Stimulated activated CD8-positive, alpha-beta memory T cell treated with anti-CD3 and anti-CD28 coated beads, Interleukin-15, amount 100 ng/mL, for 24 hours (primary cell): ENCODE measurements at places on chromosomes 2 and 18.

GRCh38 chr2:46036929-46037328 is 260.3 kb upstream of the EPAS1 start:
- DNase-seq: no peak

DNA sequence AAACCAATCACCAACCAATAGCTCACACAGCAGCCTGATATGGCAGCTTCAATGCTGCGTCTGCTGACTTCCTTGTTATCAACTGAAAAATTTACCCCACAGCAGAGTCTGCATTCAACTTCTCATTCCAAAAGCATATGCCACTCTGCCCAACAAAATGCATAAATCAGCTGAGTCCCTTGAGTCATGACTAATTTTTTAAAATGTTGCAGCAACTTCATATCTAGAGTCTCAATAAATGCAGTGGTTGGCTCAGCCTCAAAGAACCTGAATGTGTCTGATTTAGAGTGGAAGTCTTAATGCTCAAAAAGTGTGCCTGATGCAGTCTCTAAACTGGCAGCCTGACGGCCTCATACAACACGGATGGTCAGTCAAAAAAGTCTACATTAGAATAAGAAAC is 46.5 kb downstream of the FARSB start:
- no peak for DNase-seq

DNA sequence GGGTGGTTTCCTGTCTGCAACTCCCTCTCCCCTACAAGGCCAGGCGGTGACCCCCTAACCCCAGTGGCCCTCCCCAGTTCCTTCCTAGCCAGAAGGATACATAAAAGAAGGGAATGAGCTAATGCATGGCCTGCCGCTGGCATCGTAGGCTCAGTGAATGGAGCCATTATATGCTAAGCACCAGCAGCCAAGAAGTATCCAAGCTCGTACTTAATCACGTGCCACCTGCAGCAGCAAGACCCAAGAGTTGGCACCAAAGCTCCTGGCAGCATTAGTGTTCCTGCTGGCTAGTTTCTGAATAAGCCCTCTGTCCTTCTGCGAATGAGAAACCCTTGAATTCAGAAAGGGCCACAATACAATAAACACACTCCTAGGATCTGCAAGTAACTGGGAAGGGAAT is 4.3 kb downstream of the DBI start:
- DNase-seq: no peak

- no peak for DNase-seq
Measured at GRCh38 chr2:201107624-201108023, 8.3 kb upstream of the CFLAR start.

GRCh38 chr2:218194880-218195279 is 22.1 kb upstream of the ARPC2 start:
- no peak for DNase-seq

DNA sequence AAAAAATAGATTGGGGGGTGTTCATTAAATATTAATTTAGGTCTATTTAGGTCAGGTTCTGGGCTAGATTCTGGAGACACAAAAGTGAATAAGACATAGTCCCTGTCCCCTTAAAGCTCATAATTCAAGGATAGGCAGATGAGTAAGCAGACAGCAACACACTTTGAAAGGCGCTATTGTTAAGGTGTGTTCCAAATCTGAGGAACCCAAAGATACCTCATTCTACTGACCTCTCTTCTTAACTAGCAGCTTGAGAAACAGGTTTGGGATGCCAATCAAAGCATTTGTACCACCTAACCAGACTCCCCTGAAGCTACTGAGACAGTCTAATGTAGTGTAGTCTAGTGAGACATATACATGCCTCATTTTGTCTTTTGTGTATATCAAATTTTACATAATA is 34.8 kb downstream of the SEMA4F start:
- no peak for DNase-seq

GRCh38 chr2:66771359-66771976 is 336.5 kb downstream of the MEIS1 start:
- DNase-seq: no peak

DNA sequence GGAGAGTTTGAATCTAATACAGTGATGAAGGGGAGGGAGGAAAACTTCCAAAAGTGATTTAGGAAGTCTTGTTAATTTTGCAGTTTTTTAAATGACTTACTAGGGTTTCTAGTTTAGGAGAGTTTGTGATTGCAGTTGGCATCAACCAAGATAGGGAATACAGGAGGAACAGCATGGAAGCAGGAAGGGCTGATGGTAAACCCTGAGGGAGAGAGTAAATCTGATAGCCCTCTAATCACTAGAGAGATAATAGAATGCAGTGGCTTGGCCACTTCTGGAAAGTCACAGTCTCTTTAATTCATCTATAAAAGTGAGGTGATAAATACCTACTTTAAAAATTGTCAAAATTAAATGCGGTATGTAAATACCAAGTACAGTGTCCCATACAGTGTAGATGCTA is 5.6 kb downstream of the YPEL5 start:
- DNase-seq: no peak

DNA sequence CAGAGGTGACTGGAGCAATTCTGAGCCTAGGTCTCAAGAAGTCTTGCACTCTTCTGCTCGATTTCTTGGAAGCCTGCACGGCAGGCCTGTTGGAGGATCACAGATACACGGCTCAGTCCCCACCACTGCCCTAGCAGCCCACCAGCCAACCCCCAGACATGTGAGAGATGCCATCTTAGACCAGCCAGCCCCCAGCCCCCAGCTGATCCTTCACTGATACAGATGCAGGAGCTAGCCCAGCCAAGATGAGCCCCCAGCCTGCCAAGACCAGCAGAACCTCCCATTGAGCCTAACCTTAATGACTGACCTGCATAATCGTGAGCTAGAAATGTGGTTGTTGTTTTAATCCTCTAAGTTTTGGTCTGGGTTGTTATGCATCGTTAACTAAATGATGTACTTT is 47.5 kb downstream of the INHBB start:
- DNase-seq: no peak

GRCh38 chr2:169119851-169120250 is 50.5 kb downstream of the DHRS9 start:
- DNase-seq: no peak

DNA sequence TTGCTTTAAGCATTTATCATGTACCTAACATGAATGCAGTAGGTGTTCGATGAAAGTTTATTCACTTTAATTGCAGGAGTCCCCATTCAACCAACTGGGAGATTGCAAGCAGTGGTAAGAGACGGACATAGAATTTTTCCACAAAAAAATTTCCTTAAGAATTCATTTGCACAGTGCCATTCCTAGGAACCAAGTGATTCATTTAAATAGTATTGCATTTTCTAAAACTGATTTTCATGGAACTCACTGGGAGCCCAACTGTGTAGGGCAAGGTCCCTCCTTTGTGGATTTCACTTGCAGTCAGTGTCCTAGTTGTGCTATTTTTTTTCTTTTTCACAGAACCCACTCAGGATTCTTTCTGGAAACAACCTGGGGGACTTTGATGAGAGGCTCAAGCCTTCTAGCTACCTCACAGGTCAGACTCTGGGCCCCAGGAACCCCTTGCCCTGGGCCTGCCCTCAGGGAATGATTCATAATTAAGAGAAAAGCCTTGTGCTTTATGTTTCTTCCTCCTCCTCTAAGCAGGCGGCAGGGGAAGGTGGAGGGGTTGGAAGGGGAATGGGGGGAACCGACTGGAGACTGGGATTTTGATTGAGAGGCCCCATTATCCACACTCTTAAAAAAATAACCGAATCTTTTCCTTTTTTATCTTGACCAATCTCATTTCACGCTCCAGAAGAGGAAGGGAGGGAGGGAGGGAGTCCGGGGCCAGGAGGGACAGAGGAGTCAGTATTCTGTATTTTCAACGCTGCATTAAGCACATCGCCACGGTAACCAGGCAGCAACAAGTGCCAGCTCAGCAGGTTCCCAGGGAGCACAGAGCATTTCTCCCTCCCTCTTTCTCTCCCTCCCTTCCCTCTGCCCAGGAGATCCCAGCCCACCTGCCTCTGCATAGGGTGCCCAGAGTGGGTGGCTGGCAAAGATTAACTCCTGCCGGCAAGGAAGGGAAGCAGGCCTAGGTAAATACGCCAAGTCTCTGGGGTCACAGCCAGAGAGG is 51.8 kb downstream of the PSD4 start:
- DNase-seq: no peak

DNA sequence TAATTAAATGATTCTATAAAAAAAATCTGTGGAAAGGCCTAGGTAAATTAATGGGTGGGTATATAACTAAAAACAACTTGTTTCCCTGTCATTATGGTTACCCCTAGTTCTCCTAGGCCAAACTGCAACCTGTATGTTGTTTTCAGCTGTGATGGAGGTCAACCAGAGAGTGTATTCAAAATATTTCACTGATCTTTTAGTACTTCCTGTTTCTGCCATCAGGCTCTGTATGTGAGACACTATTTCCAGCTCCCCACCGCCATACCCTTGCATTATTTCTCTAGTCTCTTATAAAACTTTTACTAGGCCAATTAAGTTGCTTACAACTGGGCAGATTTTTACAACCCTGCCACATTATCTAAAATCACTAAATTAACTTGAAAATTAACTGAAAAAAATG is 21.0 kb upstream of the CDKL4 start:
- no peak for DNase-seq

- no peak for DNase-seq
Measured at GRCh38 chr2:217824223-217824622, 178.6 kb downstream of the TNS1 start.

DNA sequence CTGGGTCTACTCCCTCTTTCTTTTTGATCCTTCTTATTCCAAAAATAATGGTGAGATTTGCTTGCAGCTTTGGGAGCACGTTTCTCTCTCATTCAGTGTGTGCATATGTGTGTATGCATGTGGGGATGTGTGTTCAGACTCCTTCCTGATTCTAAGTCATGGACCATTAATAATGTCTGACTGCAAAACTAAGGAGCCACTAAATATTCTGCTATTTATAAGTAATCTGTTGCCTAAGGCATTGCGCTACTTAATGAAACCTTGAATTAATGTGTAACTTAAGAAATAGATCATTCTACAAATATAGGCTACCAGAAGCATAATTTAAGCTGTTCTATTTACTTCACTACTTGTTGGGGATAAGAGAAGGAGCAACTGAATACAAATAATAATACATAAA is 182.1 kb downstream of the TFCP2L1 start:
- DNase-seq: no peak

- DNase-seq: no peak
Measured at GRCh38 chr2:15829091-15829801, 111.1 kb upstream of the MYCN start.

- no peak for DNase-seq
Measured at GRCh38 chr2:42238644-42239288, 69.6 kb downstream of the EML4 start.

- DNase-seq: no peak
Measured at GRCh38 chr2:237614151-237614720, 13.2 kb upstream of the LRRFIP1 start.

GRCh38 chr18:57210716-57211411 is 64.0 kb downstream of the BOD1L2 start:
- no peak for DNase-seq

GRCh38 chr2:441258-442022 is 153.5 kb upstream of the ALKAL2 start:
- DNase-seq: no peak

DNA sequence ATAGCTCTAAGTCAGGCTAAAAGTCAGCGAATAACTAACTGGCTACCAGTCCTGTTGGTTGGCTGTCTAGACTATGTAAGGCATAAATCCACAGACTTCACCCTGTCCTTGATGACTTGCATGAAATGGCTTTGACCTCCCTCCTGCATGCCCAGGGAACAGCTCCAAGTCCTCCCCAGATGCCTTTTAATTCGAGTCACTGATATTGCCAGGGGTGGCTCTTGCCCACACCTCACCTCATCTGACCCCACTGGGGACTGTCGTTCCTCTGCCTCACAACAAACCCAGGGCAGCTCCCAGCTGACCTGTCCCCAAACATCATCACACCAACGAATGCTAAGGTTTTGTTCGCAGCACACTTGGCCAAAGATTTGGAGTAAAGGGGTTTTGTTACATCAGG is 396.0 kb upstream of the ID2 start:
- DNase-seq: no peak

DNA sequence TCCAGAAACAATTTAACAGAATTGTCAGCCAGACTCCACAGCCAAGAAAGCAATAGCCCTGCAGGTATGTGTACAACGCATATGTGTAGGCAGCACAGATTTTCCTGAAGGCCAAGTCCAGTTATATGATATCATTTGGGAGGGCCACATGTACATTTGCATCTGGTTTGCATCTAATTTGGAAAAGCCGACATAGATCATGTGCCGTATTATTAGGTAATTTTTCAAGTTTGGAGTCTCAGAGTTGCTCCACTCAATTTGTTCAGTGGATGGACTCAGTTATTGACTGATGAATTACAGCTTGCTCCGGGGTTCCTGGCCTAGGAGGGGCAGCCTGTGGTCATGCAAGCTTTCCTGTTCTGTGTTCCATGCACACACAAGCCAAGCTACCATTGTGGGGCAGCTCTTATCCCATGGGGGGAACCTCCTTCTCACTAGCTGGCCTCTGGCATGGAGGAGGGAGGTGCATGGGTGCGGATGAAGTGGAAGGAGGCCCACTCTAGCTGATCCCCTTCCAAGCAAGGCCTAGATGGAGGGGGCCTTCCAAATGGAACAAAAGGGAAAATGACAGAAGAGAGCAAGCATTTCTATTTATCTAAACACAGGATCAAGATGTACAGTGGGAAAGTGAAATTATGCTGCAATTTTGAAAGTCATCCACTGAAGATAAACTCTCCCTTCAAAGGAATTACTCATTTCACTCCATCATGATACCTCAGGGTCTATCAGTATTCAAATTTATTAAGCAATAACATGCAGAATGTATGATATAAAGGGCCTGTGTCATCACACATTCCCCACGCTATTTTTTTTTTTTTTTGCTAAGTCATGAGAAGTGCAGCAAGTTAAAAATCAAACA is 202.6 kb upstream of the SMAD2 start:
- DNase-seq: no peak

- no peak for DNase-seq
Measured at GRCh38 chr2:171167352-171167997, 6.8 kb upstream of the TLK1 start.
